ENCODE measurements at places on chromosomes 6 and 20. TPM values are rescaled to one million over a fixed set of nuclear protein-coding genes. Genes with fewer than 3 reads are reported as not detected.

DNA sequence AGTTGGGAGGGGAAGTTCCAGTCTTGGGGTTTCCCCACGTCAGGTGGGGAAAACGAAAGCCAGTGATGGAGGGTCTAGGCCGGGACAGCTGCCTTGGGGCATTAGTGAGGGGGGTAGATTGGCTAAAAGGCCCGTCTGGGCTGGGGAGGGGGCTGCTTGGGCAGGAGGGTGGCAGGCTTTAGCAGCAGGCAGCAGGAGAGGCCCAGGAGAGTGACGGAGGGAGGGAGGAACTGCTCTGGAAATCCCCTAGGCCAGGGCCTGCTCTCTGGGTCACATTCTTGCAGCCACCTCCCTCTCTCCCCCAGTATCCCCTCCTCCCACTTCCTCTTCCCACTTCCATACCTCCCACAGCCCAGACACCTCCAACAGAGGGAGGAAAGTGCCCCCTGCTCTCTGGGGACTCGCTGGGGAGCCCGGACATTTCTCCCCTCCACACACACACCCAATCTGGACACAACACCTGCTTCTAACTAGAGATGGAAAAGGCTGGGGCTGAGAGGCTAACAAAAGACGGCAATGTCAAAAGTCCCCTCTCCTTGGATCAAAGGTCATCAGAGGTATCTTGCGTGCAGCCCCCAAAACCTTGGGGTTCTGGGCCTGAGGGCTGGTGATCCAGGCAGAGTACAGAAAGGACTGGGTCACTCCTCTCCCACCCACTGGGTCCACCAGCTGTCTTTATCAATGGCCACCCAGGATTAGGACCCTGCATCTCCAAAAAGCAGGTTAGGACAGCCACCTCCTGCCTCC lies 1.8 kb downstream of the NFKBIE start:
- no peak for DNase-seq

GRCh38 chr20:54368570-54368969 lies 106.8 kb upstream of the DOK5 start:
- no peak for DNase-seq

DNA sequence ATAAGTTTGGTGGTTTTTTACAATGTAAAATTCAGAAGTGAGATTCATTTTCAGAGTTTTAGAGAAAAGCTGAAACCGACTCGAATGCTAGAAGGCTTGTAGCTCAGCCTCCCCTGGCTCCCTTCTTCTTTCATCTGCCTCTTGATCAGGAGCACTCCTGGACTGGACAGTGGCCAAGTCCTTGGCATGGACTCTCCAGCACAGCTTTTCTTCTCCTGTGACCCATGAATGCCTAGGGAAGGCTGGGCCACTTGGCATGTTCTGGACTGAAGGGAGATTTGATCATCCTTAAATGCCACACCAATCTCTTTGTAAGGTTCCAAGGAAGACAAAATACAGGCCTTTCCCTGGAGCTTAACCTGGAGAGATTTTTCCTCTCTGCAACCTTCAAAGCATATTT lies 384.0 kb upstream of the SASH1 start:
- no peak for DNase-seq

CCR6 gene
- 0.06 TPM for total RNA-seq

HMGA1 gene
- 740 TPM for total RNA-seq

SYTL3 gene
- total RNA-seq, result 5.5 TPM

Data from HT1080 (cell line).